ENCODE measurements at places on chromosomes 1 and 21.

GRCh38 chr1:24452922-24453485 lies 37.4 kb downstream of the NIPAL3 start:
- no peak for DNase-seq
- peaks cover 12% of the 10 kb centered on the region for H3K36me3 ChIP-seq
- no peaks in the 10 kb centered on the region for H3K27me3 ChIP-seq
- no peak overlapping the region for H3K4me3 ChIP-seq
- no peaks in the 10 kb centered on the region for H3K4me1 ChIP-seq

GRCh38 chr1:58718435-58718834 lies 18.6 kb upstream of the MYSM1 start:
- no peak overlapping the region for H3K4me3 ChIP-seq
- no peaks in the 10 kb centered on the region for H3K27me3 ChIP-seq
- DNase-seq: no peak
- H3K27ac ChIP-seq: no peak overlapping the region

DNA sequence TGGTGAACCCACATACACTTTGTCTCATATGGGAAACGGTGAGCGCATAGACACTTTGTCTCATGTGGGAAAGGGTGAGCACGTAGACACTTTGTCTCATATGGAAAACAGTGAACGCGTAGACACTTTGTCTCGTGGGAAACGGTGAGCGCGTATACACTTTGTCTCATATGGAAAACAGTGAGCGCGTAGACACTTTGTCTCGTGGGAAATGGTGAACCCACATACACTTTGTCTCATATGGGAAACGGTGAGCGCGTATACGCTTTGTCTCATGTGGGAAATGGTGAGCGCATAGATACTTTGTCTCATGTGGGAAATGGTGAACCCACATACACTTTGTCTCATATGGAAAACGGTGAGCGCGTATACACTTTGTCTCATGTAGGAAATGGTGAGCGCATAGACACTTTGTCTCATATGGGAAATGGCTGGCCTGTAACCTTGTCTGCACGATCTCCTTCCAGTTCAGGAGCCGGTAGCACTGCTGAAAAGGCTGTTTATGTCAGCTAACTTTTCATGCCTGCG lies 50.7 kb upstream of the TRAPPC10 start:
- DNase-seq: no peak
- H3K4me3 ChIP-seq: no peak overlapping the region

DNA sequence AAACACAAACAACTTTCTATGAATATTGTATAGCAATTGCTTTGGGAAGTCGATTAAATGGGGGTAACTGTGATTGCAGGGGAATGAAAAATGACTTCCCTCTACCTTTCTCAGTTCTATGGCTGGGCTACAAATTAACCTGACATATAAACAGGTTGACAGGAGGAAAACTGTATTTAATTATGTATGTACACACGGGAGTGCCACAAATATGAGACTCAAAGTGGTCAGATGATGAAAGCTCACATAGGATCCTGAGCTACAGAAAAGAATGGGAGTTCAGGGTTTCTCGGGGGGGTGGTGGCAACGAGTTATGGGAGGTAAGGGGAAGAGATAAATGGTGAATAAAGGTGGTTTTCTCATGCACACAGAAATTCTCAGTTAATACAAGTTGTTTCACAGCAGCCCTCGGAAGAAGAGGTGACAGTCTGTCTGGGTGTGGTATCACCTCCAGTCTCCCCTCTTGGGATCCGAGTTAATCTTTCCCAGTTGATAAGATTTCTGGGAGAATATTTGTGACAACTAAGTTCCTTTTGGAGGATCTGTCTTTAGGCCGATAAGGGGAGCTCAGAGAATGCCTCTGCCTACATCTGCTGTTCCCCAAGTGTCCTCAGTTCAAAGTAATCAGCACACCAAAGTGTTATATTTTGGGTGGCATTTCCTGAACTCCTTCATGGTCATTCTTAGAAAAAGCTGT lies 26.3 kb downstream of the GADD45A start:
- no peaks in the 10 kb centered on the region for H3K27me3 ChIP-seq
- DNase-seq: no peak
- H3K27ac ChIP-seq: peak overlapping the region; percentile 80
- peaks cover 77% of the 10 kb centered on the region for H3K4me1 ChIP-seq
- H3K36me3 ChIP-seq: peaks cover 1% of the 10 kb centered on the region
- no peak overlapping the region for H3K4me3 ChIP-seq

DNA sequence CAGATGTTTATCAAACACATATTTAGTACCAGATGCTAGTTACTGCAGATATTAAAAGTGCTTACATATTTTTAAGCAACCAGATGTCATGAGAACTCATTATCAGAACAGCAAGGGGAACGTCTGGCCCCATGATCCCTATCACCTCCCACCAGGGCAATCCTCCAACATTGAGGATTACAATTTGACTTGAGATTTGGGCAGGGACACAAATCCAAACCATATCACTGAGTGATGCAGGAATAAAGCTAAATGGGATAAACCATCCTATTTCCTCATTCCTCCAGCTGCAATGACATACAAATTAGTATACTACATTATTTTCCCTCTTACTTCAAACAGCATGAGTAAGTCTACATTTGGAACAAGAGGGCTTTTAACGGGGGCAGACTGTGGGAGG lies 3.1 kb upstream of the KCNK2 start:
- no peaks in the 10 kb centered on the region for H3K36me3 ChIP-seq
- no peak overlapping the region for H3K4me3 ChIP-seq
- no peak overlapping the region for H3K27ac ChIP-seq
- peaks cover 4% of the 10 kb centered on the region for H3K4me1 ChIP-seq

DNA sequence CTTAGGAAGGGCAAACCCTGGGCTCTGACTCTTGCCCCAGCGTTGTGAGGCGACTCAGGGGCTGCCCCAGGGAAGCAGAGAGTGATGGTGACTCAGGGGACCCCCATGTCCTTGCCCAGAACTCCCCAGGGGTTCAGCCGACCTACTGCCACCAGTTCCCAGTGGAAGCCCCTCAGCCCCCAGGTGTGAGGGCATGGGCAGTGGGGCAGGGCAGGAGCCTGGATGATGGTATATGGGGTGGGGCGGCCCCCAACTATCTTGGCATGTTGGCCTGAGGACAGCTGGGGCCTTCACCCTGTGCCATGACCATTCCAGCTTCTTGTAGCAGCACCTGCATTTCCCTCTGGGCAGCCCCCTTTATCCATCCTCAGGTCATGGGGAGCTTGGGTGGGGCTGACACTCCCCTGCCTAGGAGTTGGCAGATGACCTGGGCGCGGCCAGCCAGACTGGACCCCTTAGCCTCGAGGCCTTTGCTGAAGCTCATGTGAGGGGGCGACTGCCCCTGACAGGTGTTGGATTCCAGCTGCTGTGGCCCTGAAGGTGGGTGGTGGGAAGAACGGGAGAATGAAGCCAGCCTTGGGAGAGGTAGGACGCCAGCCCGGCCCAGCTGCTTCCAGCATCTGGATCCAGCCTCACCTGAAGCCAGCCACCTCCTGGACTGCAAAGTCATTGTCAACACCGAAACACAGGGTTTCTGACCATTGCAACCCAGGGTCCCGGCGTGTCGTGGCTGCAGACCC lies 1.8 kb upstream of the FNDC10 start:
- H3K4me1 ChIP-seq: peaks cover 4% of the 10 kb centered on the region
- H3K4me3 ChIP-seq: no peak overlapping the region
- no peaks in the 10 kb centered on the region for H3K36me3 ChIP-seq
- DNase-seq: no peak
- peaks cover 6% of the 10 kb centered on the region for H3K27me3 ChIP-seq

DNA sequence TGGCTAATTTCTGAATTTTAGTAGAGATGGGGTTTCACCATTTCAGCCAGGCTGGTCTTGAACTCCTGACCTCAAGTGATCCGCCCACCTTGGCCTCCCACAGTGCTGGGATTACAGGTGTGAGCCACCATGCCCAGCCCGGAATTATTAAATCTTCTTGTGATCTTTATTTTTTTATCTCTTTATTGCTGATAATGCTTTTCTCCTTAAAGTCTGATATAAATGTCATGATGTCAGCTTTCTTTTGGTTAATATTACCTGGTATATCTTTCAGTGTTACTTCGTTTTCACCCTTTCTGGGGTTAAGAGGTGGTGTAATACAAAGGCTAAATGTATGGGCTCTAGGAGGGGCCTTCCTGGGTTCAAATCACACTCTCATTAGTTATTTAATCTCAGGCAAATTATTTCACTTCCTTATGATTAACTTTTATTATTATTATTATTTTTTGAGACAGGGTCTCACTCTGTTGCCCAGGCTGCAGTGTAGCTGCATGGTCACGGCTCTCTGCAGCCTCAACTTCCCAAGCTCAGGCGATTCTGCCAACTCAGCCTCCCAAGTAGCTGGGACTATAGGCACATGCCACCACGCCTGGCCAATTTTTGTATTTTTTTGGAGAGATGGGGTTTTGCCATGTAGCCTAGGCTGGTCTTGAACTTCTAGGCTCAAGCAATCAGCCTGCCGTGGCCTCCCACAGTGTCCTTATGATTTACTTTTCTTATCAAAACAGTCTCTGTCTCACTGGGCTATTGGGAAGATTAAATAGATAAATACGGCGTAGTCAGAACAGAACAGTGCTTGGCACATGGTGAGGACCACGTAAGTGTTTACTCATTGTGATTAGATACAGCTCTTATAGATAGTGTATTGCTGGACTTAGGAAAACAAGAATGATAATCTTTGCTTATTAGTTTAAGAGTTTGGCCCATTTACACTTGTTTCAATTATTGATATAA lies 216.5 kb downstream of the URB2 start:
- no peak overlapping the region for H3K4me3 ChIP-seq
- H3K4me1 ChIP-seq: no peaks in the 10 kb centered on the region
- no peak for DNase-seq

DNA sequence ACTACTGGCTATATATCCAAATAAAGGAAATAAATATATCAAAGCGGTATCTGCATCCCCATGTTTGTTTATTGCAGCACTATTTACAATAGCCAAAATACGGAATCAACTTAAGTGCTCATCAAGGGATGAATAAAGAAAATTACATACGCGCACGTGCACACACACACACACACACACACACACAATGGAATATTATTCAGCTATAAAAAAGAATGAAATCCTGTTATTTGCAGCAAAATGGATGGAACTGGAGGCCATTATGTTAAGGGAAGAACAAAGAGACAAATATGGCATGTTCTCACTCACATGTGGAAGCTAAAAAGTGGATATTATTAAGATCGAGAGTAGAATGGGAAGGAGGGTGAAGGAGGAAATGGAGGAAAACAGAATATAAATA lies 20.2 kb downstream of the COPA start:
- H3K27ac ChIP-seq: no peak overlapping the region
- H3K36me3 ChIP-seq: peaks cover 69% of the 10 kb centered on the region
- H3K4me3 ChIP-seq: no peak overlapping the region
- no peaks in the 10 kb centered on the region for H3K4me1 ChIP-seq

DNA sequence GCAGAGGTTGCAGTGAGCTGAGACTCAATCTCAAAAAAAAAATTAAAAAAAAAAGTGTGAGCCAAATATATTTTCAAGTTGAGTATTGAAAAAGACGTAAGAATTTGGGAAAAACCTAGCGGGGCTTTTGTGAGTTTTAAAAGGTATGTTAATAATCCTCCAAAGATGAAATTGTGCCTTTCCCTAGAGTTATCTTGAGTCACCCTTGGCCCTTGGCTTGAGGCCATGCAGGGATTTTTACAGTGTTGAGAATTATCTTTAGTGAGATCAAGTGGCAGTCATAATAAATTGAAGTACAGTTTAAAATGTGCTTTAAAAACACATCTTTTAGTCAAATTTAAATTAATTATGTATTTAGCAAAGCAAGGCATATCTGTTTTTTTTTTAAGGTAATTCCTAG lies 32.7 kb downstream of the PPP2R5A start:
- DNase-seq: no peak
- no peak overlapping the region for H3K4me3 ChIP-seq
- H3K4me1 ChIP-seq: no peaks in the 10 kb centered on the region

DNA sequence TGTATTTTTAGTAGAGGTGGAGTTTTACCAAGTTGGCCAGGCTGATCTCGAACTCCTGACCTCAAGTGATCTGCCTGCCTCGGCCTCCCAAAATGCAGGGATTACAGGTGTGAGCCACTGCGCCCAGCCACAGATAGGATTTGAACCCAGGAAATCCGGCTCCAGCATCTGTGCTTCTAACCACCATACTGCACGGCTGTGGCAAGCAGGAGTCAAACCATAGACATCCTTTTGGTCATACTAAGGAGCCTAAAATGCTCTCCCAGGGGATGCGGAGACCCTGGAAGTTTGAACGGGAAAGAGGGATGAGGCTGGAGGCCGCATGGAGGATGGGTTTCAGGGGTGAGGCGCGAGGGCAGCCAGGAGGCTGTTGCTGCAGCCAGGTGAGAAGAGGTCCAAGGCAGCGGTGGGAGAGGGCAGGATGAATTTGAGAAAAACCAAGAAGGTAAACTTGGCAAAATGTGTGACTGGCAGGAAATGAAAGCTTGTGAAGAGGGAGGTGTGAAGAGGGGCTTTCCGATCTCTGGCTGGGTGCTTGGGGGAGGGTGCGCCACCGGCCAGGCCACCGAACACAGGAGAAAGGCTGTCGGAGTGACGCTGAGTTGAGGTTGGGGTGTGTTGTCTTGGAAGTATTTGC lies 24.0 kb upstream of the CDK18 start:
- DNase-seq: no peak
- H3K27ac ChIP-seq: no peak overlapping the region
- peaks cover 3% of the 10 kb centered on the region for H3K4me1 ChIP-seq

- H3K27me3 ChIP-seq: no peaks in the 10 kb centered on the region
- H3K36me3 ChIP-seq: no peaks in the 10 kb centered on the region
- H3K27ac ChIP-seq: no peak overlapping the region
- no peak overlapping the region for H3K4me3 ChIP-seq
Measured at GRCh38 chr1:113691184-113691583, 68.1 kb downstream of the PHTF1 start.

GRCh38 chr1:156612666-156613065 lies 6.5 kb upstream of the HAPLN2 start:
- no peaks in the 10 kb centered on the region for H3K36me3 ChIP-seq
- no peak for DNase-seq
- no peak overlapping the region for H3K27ac ChIP-seq

DNA sequence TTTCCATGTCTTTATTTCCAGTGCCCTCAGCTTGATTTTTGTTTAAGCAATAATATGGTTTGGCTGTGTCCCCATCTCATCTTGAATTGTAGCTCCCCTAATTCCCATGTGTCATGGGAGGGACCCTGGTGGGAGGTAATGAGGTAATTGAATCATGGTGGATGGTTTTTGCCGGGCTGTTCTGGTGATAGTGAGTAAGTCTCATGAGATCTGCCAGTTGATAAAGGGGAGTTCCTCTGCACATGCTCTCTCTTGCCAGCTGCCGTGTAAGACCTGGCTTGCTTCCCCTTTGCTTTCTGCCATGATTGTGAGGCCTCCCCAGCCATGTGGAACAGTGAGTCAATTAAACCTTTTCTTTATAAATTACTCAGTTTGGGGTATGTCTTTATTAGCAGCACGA lies 559.6 kb upstream of the ADAMTS5 start:
- no peak for DNase-seq
- no peaks in the 10 kb centered on the region for H3K27me3 ChIP-seq
- no peaks in the 10 kb centered on the region for H3K36me3 ChIP-seq

- H3K4me1 ChIP-seq: no peaks in the 10 kb centered on the region
- H3K36me3 ChIP-seq: no peaks in the 10 kb centered on the region
- no peaks in the 10 kb centered on the region for H3K27me3 ChIP-seq
- H3K27ac ChIP-seq: no peak overlapping the region
- DNase-seq: no peak
Measured at GRCh38 chr1:46333300-46334029, 7.1 kb upstream of the NSUN4 start.
